Smooth muscle cell of the umbilical artery (primary cell): ENCODE measurements at places on chromosomes 12 and 14. TPM values are rescaled to one million over a fixed set of nuclear protein-coding genes. Genes with fewer than 3 reads are reported as not detected.

The GTF2H3 gene
- total RNA-seq: 61.5 and 80.3 TPM in 2 replicates

The TAS2R46 gene
- 1.8 and 4.8 TPM in 2 replicates for total RNA-seq

The TEAD4 gene
- 3.6 and 6.8 TPM in 2 replicates for total RNA-seq

The TROAP gene
- total RNA-seq: 0.89 and 5.0 TPM in 2 replicates

The C12orf54 gene
- not detected in 2 replicates for total RNA-seq

The KRT77 gene
- not detected in 2 replicates for total RNA-seq

The NEUROD4 gene
- total RNA-seq: not detected in 2 replicates

The KRT2 gene
- total RNA-seq: not detected in 2 replicates

The FAM186B gene
- total RNA-seq: under 0.01 and 0.09 TPM in 2 replicates

The PPP1CC gene
- 72.2 and 93.4 TPM in 2 replicates for total RNA-seq

The KRT80 gene
- total RNA-seq: 0.30 and 0.83 TPM in 2 replicates

The MYF5 gene
- not detected in 2 replicates for total RNA-seq

The SLC38A4 gene
- 2.8 and 4.2 TPM in 2 replicates for total RNA-seq

The AMHR2 gene
- not detected in 2 replicates for total RNA-seq

The CELA1 gene
- not detected in 2 replicates for total RNA-seq

The C3AR1 gene
- total RNA-seq: 0.51 and 1.5 TPM in 2 replicates

The KCNK13 gene
- total RNA-seq: 2.7 and 6.1 TPM in 2 replicates

The BAZ1A gene
- 23.8 and 50.3 TPM in 2 replicates for total RNA-seq

The GAS2L3 gene
- 4.5 and 18.4 TPM in 2 replicates for total RNA-seq

The C1QL4 gene
- total RNA-seq: 0.14 TPM in 1 of 2 replicates, not detected in the other

The A2M gene
- total RNA-seq: under 0.01 TPM in 1 of 2 replicates, not detected in the other

The MMP14 gene
- total RNA-seq: 539 and 655 TPM in 2 replicates

The KLRK1 gene
- total RNA-seq: not detected in 2 replicates

The PTCSC3 gene
- total RNA-seq: not detected in 2 replicates

The NKX2-1 gene
- not detected in 2 replicates for total RNA-seq

The LRRC43 gene
- 0.89 and 1.1 TPM in 2 replicates for total RNA-seq

The LPAR5 gene
- total RNA-seq: not detected in 2 replicates

The KRT5 gene
- 0.23 TPM in 1 of 2 replicates, not detected in the other for total RNA-seq

The USP44 gene
- total RNA-seq: under 0.01 TPM in 1 of 2 replicates, not detected in the other

The PPP1R36 gene
- total RNA-seq: 1.0 and 1.8 TPM in 2 replicates

The TOGARAM1 gene
- total RNA-seq: 22.0 and 26.0 TPM in 2 replicates

The JPH4 gene
- total RNA-seq: not detected in 2 replicates
